Calu3 (cell line): ENCODE measurements at places on chromosomes 5 and 9.

GRCh38 chr5:89946916-89947315, 462.6 kb downstream of the CETN3 start:
- DNase-seq = no peak

GRCh38 chr5:88997937-88998336, 115.0 kb upstream of the MEF2C start:
- no peak for DNase-seq

GRCh38 chr5:105836268-105836667, 1834.5 kb downstream of the EFNA5 start:
- DNase-seq = no peak

GRCh38 chr9:79184831-79185230, 386.9 kb upstream of the TLE4 start:
- DNase-seq = no peak

DNA sequence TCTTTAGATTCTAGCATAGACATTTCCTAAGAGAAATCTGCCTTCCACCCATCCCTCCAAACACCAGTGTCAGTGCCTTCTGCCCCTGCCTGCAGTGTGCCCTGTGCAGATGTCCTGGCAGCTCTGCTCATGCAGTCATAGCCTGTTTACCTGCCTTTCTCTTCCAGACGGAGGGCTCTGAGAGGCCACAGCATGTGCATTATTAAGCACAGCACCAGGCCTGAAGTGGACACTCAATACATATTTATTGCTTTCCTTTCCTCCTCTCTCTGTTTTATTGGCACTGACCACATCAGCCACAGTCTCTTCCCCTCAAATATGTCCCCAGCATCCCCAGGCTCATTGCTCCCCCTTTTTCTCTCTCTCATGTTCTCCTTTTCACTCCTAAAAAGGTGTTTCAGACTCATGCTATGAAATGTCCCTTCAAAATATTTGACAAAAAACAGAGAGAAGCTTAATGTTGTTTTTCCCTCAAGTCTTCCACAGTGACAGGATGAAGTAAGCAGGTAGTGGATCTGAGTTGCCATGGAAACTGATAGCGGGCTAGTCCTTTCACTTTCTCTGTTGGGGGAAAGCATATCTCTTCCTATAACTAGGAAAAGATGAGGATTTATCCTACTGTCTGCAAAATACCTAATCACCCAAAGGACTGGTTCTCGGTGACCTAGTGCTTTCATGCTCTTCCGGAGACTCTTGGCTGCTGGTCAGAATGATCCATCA, 100.9 kb downstream of the ATP10B start:
- no peak for DNase-seq

GRCh38 chr5:131242728-131243255, 21.1 kb upstream of the CDC42SE2 start:
- no peak for DNase-seq

GRCh38 chr9:75197561-75197960, 109.2 kb downstream of the OSTF1 start:
- no peak for DNase-seq

DNA sequence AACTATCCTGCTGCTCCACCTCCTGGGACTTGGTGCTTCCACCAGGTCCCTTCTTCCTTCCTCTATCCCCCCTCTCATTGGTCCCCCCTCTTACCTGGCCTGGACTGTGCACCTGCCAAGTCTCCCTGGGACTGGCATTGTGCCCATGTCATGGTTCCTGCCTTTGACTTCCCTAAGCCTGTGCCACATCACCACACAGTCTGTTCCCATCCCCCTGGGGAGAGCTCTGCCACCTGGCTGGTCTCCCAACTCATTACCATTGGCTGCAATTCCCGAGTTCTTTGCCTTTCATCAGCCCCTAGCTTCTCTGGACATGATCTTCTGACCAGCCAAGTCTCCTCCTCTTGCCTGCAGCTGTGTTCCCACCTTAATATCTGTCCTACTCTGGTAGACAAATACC, 180.3 kb downstream of the SREK1 start:
- peak; percentile 6 for DNase-seq
